ENCODE measurements at places on chromosomes 2 and 18.
A peak's percentile ranks its signal among the peaks of the same experiment; 100 is the strongest.

DNA sequence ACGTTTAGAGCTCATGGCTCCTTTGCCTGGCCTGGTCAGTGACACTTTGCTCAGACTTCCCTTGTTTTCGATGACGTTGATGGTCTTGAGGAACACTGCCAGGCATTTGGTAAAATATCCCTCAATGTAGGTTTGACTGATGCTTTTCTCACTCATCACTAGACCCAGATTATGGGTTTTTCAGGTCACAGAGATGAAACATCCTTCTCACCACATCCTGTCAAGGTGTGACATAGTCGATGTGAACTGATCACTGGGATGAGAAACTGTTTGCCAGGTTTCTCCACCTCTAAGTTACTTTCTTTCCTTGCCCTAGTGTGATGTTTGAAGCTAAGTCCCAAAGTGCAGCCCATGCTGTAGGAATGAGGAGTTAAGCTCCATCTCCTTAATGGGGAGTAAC lies 81.5 kb downstream of the AFF3 start:
- no peak overlapping the region for H3K4me3 ChIP-seq
- no peaks in the 10 kb centered on the region for H3K27me3 ChIP-seq
- H3K36me3 ChIP-seq = peaks cover 12% of the 10 kb centered on the region
- peak; percentile 49 for DNase-seq
- H3K4me1 ChIP-seq = peaks cover 22% of the 10 kb centered on the region
- peak overlapping the region; percentile 33 for H3K27ac ChIP-seq

DNA sequence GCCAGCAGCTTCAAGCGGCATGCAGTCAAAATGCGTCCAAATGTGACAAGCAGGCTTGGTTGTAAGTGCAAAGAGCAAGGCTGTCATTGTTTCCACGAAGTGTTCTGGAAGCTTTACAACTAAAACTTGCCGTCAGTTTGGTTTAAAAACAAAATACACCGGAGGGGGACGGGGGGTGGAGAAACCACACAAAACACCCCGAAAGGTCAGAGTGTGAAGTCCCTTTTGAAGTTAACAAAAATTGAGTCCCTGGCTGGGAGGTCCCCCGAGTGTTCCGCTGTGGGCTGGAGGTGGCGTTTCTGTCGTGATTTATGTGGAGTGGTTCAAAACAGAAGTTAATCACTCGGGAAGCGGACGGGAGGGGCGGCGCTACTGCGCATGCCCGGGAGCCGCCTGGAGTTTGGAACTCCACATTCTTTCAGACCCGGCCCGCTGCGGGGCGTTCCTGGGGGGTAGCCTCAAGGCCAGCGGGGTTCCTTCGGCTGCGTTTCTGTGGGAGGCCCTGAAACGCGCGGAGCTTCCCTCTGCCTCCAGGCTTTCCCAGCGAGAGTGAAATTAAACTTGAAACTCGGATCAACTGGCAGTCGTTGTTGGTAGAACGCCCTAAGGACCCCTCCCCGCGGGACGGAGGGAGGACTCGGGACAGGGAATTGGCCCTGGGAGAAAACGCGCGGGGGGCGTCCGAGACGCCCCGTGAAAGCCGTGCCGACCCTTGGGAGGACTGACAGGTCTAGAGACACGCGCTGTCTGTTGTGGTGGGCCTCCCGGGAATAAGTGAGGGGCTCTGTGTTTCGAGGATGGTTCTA lies 1.4 kb downstream of the TGIF1 start:
- H3K4me1 ChIP-seq = peaks cover 40% of the 10 kb centered on the region
- DNase-seq = peak; percentile 77
- peak overlapping the region; percentile 90 for H3K27ac ChIP-seq
- H3K27me3 ChIP-seq = no peaks in the 10 kb centered on the region
- H3K36me3 ChIP-seq = peaks cover 2% of the 10 kb centered on the region
- peak overlapping the region; percentile 88 for H3K4me3 ChIP-seq

DNA sequence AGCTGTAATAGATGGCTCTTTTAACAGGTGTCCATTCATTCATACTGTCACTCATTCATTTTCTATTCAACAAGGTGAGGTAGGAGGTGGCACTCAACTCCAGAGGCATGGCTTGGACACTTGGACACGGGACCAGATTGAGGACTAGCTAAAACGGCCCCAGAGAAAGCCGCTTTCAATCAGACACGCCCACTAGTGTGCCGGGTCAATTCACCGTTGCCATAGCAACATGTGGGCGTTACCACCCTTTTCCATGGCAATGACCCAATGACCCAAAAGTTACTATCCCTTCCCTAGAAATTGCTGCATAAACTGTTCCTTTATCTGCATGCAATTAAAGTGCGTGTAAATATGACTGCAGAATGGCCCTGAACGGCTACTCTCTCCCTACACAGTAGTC lies 49.2 kb upstream of the LGALSL start:
- H3K27ac ChIP-seq = no peak overlapping the region
- no peak overlapping the region for H3K4me3 ChIP-seq
- no peaks in the 10 kb centered on the region for H3K4me1 ChIP-seq
- DNase-seq = peak; percentile 11
- no peaks in the 10 kb centered on the region for H3K36me3 ChIP-seq

- no peak for DNase-seq
- peaks cover 9% of the 10 kb centered on the region for H3K27me3 ChIP-seq
- no peak overlapping the region for H3K27ac ChIP-seq
These were observed 20.7 kb downstream of the SLC19A3 start for GRCh38 chr2:227696990-227697679.

- H3K27ac ChIP-seq = no peak overlapping the region
- no peak for DNase-seq
- H3K27me3 ChIP-seq = peaks cover 10% of the 10 kb centered on the region
- no peaks in the 10 kb centered on the region for H3K4me1 ChIP-seq
These were observed 25.5 kb upstream of the RALBP1 start for GRCh38 chr18:9449600-9450414.

- no peak overlapping the region for H3K4me3 ChIP-seq
- no peak for DNase-seq
- no peaks in the 10 kb centered on the region for H3K27me3 ChIP-seq
- no peaks in the 10 kb centered on the region for H3K36me3 ChIP-seq
These were observed 469.3 kb upstream of the RAB12 start for GRCh38 chr18:8139891-8140406.

DNA sequence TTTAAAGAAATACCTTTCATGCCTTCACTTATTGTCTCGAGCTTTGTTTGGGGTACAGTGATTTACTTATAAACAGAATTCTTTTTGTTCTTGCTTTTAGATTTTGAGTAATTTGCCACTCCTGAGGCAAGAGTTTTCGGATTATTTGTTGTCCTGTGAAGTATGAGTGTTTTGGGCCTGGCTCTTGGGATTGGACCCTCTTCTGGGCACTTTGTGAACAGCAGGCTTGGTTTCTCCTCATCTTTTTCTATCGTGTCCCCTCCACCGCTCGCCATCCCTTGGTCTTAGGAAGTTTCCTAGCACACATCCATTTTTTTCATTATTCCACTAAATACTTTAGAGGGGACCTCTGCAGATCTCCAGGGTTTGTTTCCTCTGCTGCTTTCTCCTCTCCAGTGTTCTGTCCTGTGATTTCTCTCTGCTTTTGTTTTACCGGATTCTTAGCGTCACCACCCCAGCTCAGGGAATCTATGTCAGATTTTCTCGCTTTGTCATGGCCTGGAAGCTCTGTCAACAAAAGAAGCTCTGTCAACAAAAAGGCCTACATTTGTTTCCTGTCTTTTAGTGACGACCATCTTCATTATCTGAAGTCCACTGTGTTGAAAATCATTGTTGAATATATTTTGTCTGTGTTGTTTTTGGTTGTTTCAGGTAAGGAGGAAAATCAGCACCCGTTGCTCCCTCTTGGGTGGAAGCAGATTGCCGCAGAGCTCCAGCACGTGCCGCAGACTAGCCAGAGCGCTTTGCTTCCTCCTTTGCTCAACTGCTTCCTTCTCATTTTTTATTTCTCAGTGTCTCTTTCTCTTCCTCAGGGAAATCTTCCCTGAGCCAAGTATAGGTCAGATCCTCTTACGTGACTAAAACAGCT lies 27.8 kb downstream of the ANKRD62 start:
- no peak overlapping the region for H3K27ac ChIP-seq
- no peaks in the 10 kb centered on the region for H3K4me1 ChIP-seq
- no peaks in the 10 kb centered on the region for H3K36me3 ChIP-seq
- DNase-seq = no peak

- H3K27ac ChIP-seq = no peak overlapping the region
- H3K27me3 ChIP-seq = no peaks in the 10 kb centered on the region
- DNase-seq = no peak
- no peak overlapping the region for H3K4me3 ChIP-seq
- H3K4me1 ChIP-seq = peaks cover 3% of the 10 kb centered on the region
These were observed 16.2 kb downstream of the MSH6 start for GRCh38 chr2:47799031-47799609.

GRCh38 chr2:71466301-71467179 lies 13.2 kb downstream of the DYSF start:
- peak overlapping the region; percentile 78 for H3K4me3 ChIP-seq
- DNase-seq = no peak
- peaks cover 4% of the 10 kb centered on the region for H3K4me1 ChIP-seq
- H3K27ac ChIP-seq = no peak overlapping the region
- no peaks in the 10 kb centered on the region for H3K36me3 ChIP-seq

- no peak for DNase-seq
- no peak overlapping the region for H3K4me3 ChIP-seq
- peaks cover 11% of the 10 kb centered on the region for H3K4me1 ChIP-seq
- peaks cover 53% of the 10 kb centered on the region for H3K27me3 ChIP-seq
- H3K36me3 ChIP-seq = no peaks in the 10 kb centered on the region
These were observed 5.2 kb downstream of the EML6 start for GRCh38 chr2:54728669-54729120.

- H3K27me3 ChIP-seq = no peaks in the 10 kb centered on the region
- H3K27ac ChIP-seq = no peak overlapping the region
- no peak for DNase-seq
These were observed 68.8 kb downstream of the PTPRM start for GRCh38 chr18:7635948-7636347.

GRCh38 chr2:162435676-162436075 lies 91.7 kb downstream of the GCA start:
- no peak overlapping the region for H3K27ac ChIP-seq
- peaks cover 3% of the 10 kb centered on the region for H3K27me3 ChIP-seq
- no peak for DNase-seq
- H3K4me1 ChIP-seq = no peaks in the 10 kb centered on the region

GRCh38 chr2:82158150-82158549 lies 1853.6 kb upstream of the LRRTM1 start:
- H3K36me3 ChIP-seq = no peaks in the 10 kb centered on the region
- no peak overlapping the region for H3K27ac ChIP-seq
- H3K4me1 ChIP-seq = no peaks in the 10 kb centered on the region
- H3K4me3 ChIP-seq = no peak overlapping the region

DNA sequence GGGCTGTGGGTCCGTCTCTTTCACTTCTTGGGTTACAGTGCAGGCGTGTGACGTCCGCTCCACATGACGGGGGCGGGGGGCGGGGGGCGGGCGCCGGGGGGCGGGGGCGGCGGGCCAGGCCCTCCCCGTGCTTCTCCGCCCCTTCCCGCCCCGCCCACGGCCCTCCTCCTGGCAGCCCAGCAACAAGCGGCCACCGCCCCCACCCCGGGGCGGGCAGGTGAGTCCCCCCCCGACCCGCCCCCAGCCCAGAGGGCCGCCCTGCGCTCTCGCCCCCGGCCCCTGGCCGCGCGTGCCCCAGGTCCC lies 3.6 kb downstream of the ZNF516 start:
- H3K36me3 ChIP-seq = peaks cover 2% of the 10 kb centered on the region
- no peak overlapping the region for H3K27ac ChIP-seq
- H3K27me3 ChIP-seq = peaks cover 48% of the 10 kb centered on the region
- H3K4me3 ChIP-seq = peak overlapping the region; percentile 88
- H3K4me1 ChIP-seq = peaks cover 34% of the 10 kb centered on the region

DNA sequence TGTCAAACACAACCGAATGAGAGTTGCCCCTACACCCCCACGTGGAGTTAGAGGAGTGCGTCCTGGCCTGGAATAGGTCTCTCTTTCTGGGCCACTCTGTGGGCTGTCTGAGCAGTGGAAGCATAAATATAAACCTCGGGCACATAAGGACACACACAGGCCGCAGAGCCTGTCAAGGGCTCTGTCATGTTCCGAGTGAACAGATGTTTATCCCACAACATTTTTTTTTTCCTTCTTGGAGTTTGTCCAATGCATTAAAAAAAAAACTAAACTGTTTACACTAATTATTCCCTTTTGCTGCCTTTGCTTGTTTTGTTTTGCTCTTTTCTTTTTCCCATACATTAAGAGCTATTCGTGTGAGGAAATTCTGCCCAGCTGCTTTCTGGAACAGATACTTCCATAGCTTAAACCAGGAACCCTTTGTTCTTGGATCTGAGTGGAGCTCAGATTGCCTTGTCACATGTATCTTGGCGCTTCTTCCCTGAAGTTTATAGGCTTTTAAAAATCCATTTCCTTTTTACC lies 228.3 kb upstream of the FOSL2 start:
- H3K36me3 ChIP-seq = peaks cover 4% of the 10 kb centered on the region
- no peak overlapping the region for H3K4me3 ChIP-seq
- no peaks in the 10 kb centered on the region for H3K27me3 ChIP-seq
- no peaks in the 10 kb centered on the region for H3K4me1 ChIP-seq

- H3K27me3 ChIP-seq = no peaks in the 10 kb centered on the region
- no peaks in the 10 kb centered on the region for H3K36me3 ChIP-seq
- no peak overlapping the region for H3K4me3 ChIP-seq
These were observed 33.2 kb downstream of the SNED1 start for GRCh38 chr2:241031436-241032165.

GRCh38 chr18:77478646-77479442 lies 229.2 kb downstream of the GALR1 start:
- H3K4me3 ChIP-seq = no peak overlapping the region
- DNase-seq = no peak
- no peak overlapping the region for H3K27ac ChIP-seq
- H3K36me3 ChIP-seq = no peaks in the 10 kb centered on the region
- H3K27me3 ChIP-seq = peaks cover 6% of the 10 kb centered on the region
- H3K4me1 ChIP-seq = no peaks in the 10 kb centered on the region

DNA sequence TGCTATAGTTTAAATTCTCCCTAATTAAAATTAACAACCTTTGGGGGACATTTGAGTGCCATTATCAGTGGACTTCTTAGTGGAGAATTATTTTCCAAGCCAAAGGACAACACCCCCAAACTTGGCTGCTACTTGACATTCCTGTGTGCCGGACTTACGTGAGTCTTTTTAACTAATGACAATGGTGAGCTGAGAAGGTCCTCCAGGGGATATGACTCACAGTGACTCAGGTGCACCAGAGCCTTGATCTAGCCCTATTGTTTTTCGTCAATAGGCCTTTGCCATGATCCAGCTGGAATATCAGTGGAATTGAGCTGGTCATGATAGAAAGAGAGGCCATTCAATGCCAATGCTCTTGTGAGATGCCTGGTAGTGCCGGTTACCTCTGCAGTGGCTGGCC lies 118.1 kb upstream of the CXCR4 start:
- H3K4me3 ChIP-seq = no peak overlapping the region
- DNase-seq = no peak
- peaks cover 6% of the 10 kb centered on the region for H3K36me3 ChIP-seq
- H3K27ac ChIP-seq = no peak overlapping the region
- peaks cover 7% of the 10 kb centered on the region for H3K27me3 ChIP-seq

DNA sequence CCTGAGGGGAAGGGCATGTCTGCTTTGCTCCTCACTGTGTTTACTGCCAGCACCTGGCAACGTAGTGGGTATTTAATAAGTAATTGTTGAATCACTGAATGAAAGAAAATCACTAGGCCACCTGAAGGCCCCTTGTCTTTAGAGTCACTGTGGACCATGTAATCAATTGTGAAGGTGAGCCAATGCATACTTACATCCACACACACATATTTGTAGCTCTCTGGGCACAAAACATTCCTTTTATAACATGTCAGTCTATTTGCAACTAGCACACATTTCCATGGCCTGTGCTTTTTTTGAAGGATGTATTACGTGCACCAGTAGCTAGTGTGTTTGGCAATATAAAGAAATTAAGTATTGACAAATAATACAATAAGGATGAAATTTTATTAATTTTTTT lies 11.2 kb downstream of the ATP8B1 start:
- H3K27ac ChIP-seq = no peak overlapping the region
- H3K4me1 ChIP-seq = peaks cover 2% of the 10 kb centered on the region
- H3K36me3 ChIP-seq = no peaks in the 10 kb centered on the region
- peaks cover 22% of the 10 kb centered on the region for H3K27me3 ChIP-seq
- no peak for DNase-seq
